ENCODE measurements at places on chromosomes 7 and 10.

DNA sequence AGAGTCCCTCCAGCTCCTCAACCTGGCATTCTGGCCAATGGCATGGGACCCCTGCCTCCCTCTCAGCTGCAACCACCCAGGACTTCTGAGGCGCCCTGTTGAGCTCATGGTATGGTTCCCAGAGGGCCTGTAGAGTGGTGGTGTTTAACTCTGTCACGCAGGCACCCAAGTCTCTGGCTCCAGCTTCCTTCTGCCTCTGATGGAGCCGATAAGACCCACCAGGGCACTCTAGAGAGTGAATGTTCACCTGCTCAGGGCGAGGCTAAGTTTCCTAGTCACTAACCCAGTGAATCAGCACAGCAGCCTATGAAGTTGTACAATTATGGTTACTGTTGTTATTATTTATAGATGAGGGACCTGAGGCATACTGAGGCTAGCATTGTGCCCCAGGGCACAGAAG, 120.4 kb downstream of the ZMIZ1 start:
- DNase-seq, result no peak

DNA sequence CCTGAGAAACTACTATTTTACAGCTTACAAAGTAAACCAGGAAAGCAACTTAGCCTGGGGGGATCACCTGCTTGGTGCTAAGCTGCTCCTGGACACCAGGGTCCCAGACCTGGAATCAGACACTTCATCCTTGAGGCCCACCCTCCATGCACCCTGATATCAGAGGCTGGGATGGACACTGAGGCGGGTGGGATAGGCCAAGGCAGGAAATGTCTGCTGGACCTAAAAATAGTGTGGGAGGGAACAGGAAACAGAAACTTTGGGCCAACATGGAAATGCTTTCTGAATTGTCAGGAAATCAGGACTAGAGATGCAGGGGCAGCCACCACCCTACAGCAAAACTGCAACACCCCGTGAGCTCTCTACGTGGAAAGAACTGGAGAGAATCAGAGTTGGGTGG, 101.5 kb upstream of the PODXL start:
- DNase-seq, result no peak

DNA sequence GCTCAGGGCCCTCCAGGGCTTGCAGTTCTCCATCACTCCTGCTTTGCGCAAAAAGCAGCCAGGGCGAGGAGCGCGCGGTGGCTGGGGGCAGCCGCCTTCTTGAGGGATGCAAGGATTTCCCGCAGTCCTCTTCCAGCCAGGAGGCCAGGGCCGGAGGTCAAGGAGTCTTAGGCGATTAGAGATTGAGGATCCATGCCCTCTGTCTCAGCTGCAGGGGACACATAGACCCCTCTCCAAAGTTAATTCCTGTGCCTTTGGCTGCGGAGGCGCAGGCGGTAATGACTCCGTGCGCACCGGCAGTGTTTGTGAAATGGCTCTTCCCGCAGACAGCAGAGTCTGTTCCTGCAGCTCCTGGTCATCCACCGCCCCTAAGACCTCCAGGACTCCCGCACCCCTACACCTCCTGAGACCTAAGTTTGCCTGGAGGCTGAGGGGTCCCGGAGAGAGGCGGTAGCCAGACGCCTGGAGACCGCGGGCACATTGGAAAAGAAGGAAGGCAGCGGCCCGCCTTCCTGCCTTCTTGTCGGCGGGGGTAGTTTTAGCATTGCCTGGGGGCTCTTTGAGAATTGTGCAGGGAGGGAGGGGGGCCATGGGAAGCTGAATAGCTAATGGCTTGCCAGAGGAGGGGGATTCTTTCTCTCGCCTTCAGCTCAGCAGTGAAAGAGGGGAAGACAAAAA, 3.3 kb upstream of the NEUROG3 start:
- no peak for DNase-seq

- peak; percentile 56 for DNase-seq
These were observed 64.9 kb downstream of the IKZF1 start for GRCh38 chr7:50369143-50370026.

GRCh38 chr7:40009301-40009700, 59.2 kb downstream of the CDK13 start:
- no peak for DNase-seq
